Urothelium cell line (cell line): ENCODE measurements at places on chromosomes 7 and 10.

GRCh38 chr10:125192620-125193019 is 32.3 kb upstream of the CTBP2 start:
- no peak for DNase-seq

GRCh38 chr7:46428295-46428694 is 507.2 kb upstream of the IGFBP3 start:
- no peak for DNase-seq

GRCh38 chr10:58457761-58458616 is 54.7 kb upstream of the BICC1 start:
- no peak for DNase-seq

DNA sequence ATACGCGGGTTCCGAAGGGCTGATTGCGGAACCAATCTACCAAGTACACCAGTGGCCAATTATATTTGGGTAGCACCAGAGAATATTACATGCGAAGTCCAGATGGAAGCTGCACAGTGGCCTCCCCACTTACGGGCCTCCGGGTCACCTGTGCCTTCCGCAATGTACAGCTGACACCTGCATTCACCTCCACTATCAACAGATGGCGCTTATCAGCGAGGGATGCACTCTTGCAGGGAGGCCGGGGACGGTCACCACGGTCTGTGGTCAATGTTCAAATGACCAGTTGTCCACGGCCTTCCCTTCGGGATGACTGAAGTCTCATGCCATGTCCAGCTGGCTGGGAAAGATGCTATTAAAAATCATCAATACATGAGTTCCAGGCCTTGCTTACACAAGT is 47.6 kb downstream of the SLIT1 start:
- no peak for DNase-seq

DNA sequence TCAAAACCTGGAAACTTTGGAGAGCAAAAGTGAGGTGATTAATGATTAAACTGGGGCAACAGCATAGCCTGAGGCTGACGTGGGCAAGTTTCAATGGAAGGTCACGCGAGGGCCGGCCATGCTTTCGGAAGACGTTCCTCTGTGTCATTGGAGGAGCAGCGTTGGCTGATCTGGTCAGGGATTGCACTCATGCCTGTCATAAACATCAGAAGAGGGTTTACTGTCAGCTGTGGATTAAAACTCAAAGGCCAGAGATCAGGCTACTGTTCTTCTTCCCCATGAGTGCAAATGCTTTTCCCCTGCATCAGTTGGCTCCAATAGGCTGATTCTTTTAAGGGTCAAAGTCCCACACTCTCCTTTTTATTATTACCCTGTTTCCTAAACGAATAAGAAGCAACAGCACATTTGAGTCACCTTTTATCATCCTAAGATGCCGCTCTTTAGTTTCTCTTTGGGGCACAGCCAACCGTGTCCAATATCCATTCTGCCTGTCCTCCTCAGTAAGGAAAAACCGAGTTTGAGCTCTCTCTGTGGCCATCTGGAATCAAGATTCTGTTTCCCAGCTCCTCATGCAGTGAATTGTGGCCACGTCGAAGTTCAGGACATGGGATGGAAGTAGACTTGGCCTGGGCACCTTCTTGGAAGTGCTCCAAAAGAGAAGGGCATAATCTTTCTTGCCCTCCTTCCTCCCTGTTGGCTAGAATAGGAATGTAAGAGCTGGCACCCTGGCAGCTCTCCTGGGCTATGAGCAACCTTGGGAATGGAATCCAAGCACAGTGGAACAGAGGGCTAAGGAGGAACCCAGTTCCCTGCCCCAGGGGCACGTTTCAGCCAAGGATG is 62.5 kb upstream of the INSIG1 start:
- no peak for DNase-seq

- DNase-seq = no peak
Measured at GRCh38 chr7:55335151-55335550, 30.0 kb upstream of the LANCL2 start.

- DNase-seq = no peak
Measured at GRCh38 chr10:6091630-6092029, 2.8 kb downstream of the RBM17 start.

GRCh38 chr10:77635402-77636227 is 2.0 kb downstream of the KCNMA1 start:
- no peak for DNase-seq

DNA sequence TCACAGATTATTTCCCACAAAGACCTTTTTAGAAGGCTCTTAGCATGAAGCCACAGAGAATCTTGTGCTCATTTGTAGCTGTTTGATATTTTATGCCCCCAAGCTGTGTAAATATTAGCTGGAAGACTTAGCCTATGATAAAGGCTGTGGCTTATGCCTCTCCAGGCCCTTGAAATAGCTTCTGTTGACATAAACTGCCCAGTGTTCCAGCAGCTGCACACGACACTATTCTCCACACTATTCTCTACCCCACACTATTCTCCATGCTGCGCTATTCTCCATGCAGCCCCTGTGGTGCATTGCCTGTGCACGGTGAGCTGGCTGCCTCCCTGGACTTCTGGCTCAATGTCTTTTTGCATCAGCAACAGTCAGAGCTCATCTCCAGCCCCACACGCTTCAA is 13.1 kb downstream of the DDC start:
- DNase-seq = no peak

GRCh38 chr7:157668221-157668883 is 331.5 kb downstream of the DNAJB6 start:
- DNase-seq = no peak

- DNase-seq = no peak
Measured at GRCh38 chr7:1346851-1347250, 112.4 kb downstream of the MICALL2 start.

DNA sequence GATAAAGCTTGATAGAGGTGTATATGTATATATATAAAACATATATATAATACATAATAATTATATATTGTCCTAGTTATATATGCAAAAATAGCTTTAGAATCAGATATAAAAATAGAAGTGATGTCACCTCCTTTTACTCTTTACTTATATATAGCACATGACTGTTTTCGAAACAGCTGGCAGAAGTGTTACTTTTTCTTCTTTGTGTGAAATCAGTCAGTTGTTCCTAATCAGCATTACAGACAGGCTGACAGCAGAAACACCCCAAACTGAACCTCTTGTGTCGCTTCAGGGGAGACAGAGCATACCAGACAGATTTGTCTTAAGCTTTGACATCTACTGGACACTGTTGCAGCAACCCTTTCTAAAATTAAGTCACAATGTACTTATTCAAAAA is 684.9 kb upstream of the CELF2 start:
- no peak for DNase-seq
